Activated T-helper 1 cell treated with anti-CD3 and anti-CD28 coated beads, Interleukin-12 subunit alpha, Interleukin-12 subunit beta, Interleukin-2, Interleukin-4 antibody, amounts not matched to agents 30 ng/mL and 10 ng/mL and 1 ng/mL, durations not matched to agents 14 hours and 24 hours and 36 hours (primary cell): ENCODE measurements at places on chromosomes 1 and 21. TPM values are rescaled to one million over a fixed set of nuclear protein-coding genes. Genes with fewer than 3 reads are reported as not detected.

- DNase-seq: no peak
- H3K4me3 ChIP-seq: peak overlapping the region; percentile 73
- H3K36me3 ChIP-seq: peaks cover 8% of the 10 kb centered on the region
Measured at GRCh38 chr1:247332623-247333361, 1.1 kb upstream of the ZNF496 start.

DNA sequence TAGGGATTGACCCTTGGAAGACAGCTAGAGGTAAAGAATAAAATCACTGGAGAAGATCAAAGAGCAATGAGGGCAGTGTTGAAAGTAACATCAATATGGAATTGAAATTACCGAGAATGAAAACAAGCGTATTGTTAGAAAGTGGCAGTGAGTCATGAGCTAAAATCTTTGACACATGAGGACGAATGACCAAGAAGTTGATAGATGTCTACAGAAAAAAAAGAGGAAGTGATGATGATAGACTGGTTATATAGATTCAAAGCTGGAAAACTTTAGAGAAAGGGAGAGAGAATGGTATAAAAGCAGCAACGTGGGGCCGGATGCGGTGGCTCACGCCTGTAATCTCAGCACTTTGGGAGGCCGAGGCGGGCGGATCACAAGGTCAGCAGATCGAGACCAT, 12.5 kb upstream of the DNM3 start:
- no peak overlapping the region for H3K4me3 ChIP-seq
- H3K27me3 ChIP-seq: peaks cover 2% of the 10 kb centered on the region
- peaks cover 5% of the 10 kb centered on the region for H3K36me3 ChIP-seq
- DNase-seq: no peak

DNA sequence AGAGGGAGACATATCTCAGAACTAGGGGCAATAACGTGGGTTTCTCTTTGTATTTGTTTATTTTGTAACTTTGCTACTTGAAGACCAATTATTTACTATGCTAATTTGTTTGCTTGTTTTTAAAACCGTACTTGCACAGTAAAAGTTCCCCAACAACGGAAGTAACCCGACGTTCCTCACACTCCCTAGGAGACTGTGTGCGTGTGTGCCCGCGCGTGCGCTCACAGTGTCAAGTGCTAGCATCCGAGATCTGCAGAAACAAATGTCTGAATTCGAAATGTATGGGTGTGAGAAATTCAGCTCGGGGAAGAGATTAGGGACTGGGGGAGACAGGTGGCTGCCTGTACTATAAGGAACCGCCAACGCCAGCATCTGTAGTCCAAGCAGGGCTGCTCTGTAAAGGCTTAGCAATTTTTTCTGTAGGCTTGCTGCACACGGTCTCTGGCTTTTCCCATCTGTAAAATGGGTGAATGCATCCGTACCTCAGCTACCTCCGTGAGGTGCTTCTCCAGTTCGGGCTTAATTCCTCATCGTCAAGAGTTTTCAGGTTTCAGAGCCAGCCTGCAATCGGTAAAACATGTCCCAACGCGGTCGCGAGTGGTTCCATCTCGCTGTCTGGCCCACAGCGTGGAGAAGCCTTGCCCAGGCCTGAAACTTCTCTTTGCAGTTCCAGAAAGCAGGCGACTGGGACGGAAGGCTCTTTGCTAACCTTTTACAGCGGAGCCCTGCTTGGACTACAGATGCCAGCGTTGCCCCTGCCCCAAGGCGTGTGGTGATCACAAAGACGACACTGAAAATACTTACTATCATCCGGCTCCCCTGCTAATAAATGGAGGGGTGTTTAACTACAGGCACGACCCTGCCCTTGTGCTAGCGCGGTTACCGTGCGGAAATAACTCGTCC, 1.3 kb upstream of the OLIG2 start:
- peak overlapping the region; percentile 64 for H3K27ac ChIP-seq
- DNase-seq: no peak
- peaks cover 12% of the 10 kb centered on the region for H3K4me1 ChIP-seq
- no peak overlapping the region for H3K4me3 ChIP-seq

DNA sequence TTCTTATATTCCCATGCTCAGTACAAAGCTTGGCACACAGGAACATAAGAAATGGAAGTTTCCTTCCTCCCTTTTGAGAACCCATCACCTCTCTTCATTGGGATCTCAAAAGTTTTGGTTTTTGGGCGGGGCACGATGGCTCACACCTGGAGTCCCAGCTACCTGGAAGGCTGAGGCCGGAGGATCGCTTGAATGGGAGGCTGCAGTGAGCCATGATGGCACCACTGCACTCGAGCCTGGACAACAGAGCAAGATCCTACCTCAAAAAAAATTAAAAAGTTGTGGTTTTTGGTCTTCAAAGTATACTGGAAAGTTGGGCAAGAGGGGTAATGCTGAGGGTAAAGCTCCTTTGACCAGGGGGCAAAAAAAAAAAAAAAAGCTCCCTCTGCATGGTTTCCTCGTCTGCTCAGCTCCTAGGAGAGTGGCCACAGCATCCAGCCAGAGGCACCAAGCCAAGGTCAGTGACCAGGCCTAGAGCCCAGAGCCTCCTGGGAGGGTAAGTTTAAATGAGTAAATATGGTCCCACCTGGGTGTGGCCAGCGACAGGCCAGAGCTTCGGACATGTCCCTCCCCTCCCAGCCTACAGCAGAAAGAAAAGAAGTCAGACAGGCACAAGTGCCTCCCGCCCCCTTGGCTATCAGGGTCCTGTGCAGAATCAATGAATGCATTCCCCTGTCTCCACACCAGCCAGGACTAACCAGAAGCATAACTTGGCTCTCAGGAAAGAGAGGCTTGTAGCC, 5.0 kb downstream of the MEF2D start:
- H3K4me1 ChIP-seq: peaks cover 79% of the 10 kb centered on the region
- H3K27ac ChIP-seq: no peak overlapping the region

- H3K4me3 ChIP-seq: no peak overlapping the region
- no peaks in the 10 kb centered on the region for H3K36me3 ChIP-seq
- peaks cover 3% of the 10 kb centered on the region for H3K27me3 ChIP-seq
- no peaks in the 10 kb centered on the region for H3K4me1 ChIP-seq
- no peak for DNase-seq
Measured at GRCh38 chr1:186781730-186782129, 47.0 kb upstream of the PLA2G4A start.

GRCh38 chr1:33055210-33056008, 18.7 kb upstream of the AK2 start:
- no peak overlapping the region for H3K27ac ChIP-seq
- no peak overlapping the region for H3K4me3 ChIP-seq
- H3K27me3 ChIP-seq: peaks cover 5% of the 10 kb centered on the region
- DNase-seq: peak; percentile 12
- H3K36me3 ChIP-seq: peaks cover 4% of the 10 kb centered on the region

GRCh38 chr1:220990427-220991339, 111.4 kb downstream of the HLX start:
- no peak for DNase-seq
- no peak overlapping the region for H3K27ac ChIP-seq
- no peak overlapping the region for H3K4me3 ChIP-seq
- no peaks in the 10 kb centered on the region for H3K27me3 ChIP-seq
- no peaks in the 10 kb centered on the region for H3K4me1 ChIP-seq

- H3K27me3 ChIP-seq: peaks cover 7% of the 10 kb centered on the region
- H3K4me1 ChIP-seq: peaks cover 5% of the 10 kb centered on the region
- no peak for DNase-seq
- H3K27ac ChIP-seq: no peak overlapping the region
Measured at GRCh38 chr1:9903801-9904527, 6.1 kb downstream of the CTNNBIP1 start.

DNA sequence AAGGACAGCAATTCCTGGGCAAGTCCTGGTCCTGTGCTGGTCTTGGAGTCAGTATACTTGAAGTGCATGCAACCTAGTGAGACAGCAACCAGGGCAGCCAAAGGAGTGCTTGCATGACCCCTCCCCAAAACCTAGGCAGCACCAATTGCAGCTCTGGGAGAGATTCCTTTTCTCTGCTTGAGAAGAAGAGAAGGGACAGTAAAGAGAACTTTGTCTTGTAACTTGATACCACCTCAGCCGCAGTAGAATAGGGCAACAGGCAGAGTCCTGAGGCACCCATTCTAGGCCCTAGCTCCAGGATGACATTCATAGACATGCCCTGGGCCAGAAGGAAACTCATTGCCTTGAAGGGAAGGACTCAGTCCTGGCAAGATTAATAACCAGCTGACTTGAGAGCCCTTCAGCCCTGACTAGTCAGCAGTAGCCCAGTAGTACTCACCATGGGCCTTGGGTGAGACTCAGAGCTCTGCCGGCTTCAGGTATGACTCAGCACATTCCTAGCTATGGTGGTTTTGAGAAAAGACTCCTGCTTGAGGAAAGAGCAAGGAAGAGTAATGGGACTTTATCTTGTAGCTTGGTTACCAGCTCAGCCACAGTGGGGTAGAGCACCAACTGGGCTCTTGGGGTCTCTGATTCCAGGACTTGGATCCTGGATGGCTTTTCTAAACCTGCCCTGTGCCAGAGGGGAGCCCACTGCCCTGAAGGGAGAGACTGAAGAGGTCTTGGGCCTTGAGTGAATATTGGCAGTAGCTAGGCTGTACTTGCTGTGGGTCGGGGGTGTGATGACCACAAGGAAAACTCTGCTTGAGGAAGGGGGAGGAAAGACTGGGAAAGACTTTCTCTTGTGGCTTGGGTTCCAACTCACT, 51.7 kb upstream of the ACADM start:
- H3K4me1 ChIP-seq: no peaks in the 10 kb centered on the region
- no peaks in the 10 kb centered on the region for H3K27me3 ChIP-seq
- no peak for DNase-seq
- no peaks in the 10 kb centered on the region for H3K36me3 ChIP-seq
- H3K27ac ChIP-seq: no peak overlapping the region
- no peak overlapping the region for H3K4me3 ChIP-seq

GRCh38 chr1:176576670-176577069, 113.7 kb downstream of the PAPPA2 start:
- no peak overlapping the region for H3K4me3 ChIP-seq
- H3K27me3 ChIP-seq: peaks cover 3% of the 10 kb centered on the region

GRCh38 chr1:53126495-53126894, 15.9 kb downstream of the SLC1A7 start:
- DNase-seq: no peak
- H3K36me3 ChIP-seq: no peaks in the 10 kb centered on the region
- H3K4me1 ChIP-seq: no peaks in the 10 kb centered on the region
- H3K27ac ChIP-seq: no peak overlapping the region
- no peak overlapping the region for H3K4me3 ChIP-seq
- H3K27me3 ChIP-seq: peaks cover 2% of the 10 kb centered on the region

GRCh38 chr1:235424092-235424491, 56.9 kb downstream of the TBCE start:
- peaks cover 15% of the 10 kb centered on the region for H3K4me1 ChIP-seq
- no peak for DNase-seq
- no peaks in the 10 kb centered on the region for H3K27me3 ChIP-seq
- H3K27ac ChIP-seq: no peak overlapping the region

DNA sequence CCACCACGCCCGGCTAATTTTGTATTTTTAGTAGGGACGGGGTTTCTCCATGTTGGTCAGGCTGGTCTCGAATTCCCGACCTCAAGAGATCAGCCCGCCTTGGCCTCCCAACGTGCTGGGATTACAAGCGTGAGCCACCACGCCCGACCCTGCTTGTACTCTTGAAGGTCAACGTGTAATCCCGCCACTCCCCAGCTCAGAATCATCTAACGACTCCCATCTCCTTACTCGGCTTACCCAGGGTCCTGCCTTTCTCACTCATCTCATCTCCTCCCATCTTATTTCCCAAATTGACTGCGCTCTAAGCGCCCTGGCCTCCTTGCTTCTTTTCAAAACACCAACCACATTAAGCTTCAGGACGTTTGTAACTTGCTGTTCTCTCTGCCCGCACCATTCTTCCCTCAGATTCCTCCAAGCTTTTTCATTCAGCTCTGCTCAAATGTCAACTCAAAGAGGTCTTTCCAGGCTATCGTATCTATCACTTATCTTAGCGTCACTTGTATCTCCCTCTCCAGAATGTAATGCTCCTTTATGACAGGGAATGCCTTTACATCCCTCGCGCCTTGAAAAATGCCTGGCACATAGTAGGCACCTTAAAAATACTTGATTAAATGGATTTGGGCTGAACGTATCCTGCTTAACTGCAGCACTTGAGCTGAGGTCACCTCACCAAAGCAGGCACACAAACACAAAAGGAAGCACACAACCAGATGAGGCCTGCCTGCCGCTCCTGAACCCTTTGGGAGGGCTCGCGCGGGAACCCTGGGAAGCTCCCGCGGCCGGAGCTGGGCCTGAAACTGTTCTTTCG, 1.4 kb upstream of the USP1 start:
- peaks cover 28% of the 10 kb centered on the region for H3K4me1 ChIP-seq
- H3K27me3 ChIP-seq: peaks cover 10% of the 10 kb centered on the region
- peak overlapping the region; percentile 99 for H3K27ac ChIP-seq
- DNase-seq: no peak
- H3K36me3 ChIP-seq: peaks cover 20% of the 10 kb centered on the region

GRCh38 chr1:185421485-185422107, 104.6 kb upstream of the IVNS1ABP start:
- no peaks in the 10 kb centered on the region for H3K27me3 ChIP-seq
- DNase-seq: no peak
- H3K27ac ChIP-seq: peak overlapping the region; percentile 77
- H3K4me1 ChIP-seq: peaks cover 81% of the 10 kb centered on the region
- H3K4me3 ChIP-seq: peak overlapping the region; percentile 17

- peaks cover 4% of the 10 kb centered on the region for H3K36me3 ChIP-seq
- H3K27me3 ChIP-seq: no peaks in the 10 kb centered on the region
- DNase-seq: no peak
- peaks cover 60% of the 10 kb centered on the region for H3K4me1 ChIP-seq
- H3K4me3 ChIP-seq: no peak overlapping the region
Measured at GRCh38 chr21:35510294-35510693, 461.2 kb upstream of the RUNX1 start.

DNA sequence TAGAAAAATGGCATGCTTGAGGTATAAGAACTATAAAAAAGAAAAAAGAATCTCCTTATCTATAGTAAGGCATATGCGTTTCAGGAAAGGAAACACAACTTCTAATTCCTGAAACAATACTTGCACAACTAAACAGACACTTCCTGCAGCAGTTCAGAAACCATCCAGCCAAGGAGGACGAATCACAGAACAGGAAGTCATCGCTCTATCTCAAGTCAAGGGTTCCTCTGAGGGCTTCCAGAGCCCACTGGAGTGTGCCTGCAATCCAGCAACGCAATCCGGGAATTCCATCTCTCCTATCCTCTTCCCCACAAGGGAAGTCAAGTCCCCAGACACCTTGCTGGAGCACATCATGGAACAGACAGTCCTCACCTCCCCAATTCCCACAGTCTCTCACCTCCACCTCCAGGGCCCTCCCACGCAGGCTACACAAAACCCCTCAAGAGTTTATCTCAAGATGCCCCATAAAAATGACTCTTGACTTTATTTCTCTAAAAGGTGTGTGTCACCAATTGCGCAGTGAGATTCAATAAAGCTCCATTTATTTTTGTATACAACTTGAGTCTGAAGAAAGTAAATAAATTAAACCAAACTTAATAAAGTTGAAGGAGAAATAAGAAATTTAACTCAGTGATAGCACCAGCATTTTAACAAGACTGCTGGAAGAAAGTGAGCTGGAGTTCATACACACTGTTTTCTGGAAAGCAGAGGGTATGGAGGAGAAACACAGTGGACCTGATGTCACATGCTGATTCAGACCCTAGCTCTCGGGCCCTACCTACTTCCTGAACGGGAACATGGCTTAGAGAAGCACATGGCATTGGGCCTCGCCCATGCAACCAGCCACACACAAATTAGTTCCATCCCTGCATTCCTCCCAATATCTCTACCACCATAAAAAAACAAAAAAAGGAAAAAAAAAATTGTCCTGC, 39.9 kb downstream of the SIPA1L2 start:
- H3K4me3 ChIP-seq: no peak overlapping the region
- H3K27me3 ChIP-seq: no peaks in the 10 kb centered on the region
- H3K4me1 ChIP-seq: peaks cover 54% of the 10 kb centered on the region
- no peak for DNase-seq
- peak overlapping the region; percentile 27 for H3K27ac ChIP-seq

The SYTL1 gene
- total RNA-seq: 24.4 and 26.3 TPM in 2 replicates

The NUDT4B gene
- 0.66 and 1.2 TPM in 2 replicates for total RNA-seq

The KCNA2 gene
- 1.1 and 1.7 TPM in 2 replicates for total RNA-seq

The LIN28A gene
- total RNA-seq: not detected in 2 replicates

The TNFSF4 gene
- total RNA-seq: 2.6 and 3.1 TPM in 2 replicates

The ANKRD34A gene
- total RNA-seq: 4.8 and 5.1 TPM in 2 replicates
